ENCODE measurements at places on chromosomes 11 and 22.
A peak's percentile ranks its signal among the peaks of the same experiment; 100 is the strongest.

- DNase-seq, result peak; percentile 45
Observed at GRCh38 chr11:70243912-70244652, 26.4 kb upstream of the PPFIA1 start.

DNA sequence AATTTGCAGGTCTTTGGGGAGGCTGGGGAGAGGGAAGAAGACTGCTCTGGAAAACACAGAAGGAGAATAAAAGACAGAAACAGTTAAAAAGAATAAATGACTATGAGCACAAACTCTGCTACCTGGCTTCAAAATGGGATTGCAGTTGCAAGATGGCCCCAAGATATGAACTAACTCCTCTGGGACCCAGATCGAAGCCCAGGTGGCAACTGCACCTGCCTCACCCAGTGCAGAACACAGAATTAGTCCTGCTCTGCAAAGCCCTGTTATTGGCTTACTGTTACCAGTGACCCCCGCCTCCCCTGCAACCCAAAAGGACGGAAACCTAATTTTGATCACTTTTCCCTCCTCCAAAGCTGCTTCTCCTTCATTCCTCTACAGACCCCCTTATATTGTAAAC lies 35.9 kb upstream of the POU2AF1 start:
- no peak for DNase-seq

GRCh38 chr22:25475257-25476022 lies 89.0 kb upstream of the GRK3 start:
- peak; percentile 66 for DNase-seq

DNA sequence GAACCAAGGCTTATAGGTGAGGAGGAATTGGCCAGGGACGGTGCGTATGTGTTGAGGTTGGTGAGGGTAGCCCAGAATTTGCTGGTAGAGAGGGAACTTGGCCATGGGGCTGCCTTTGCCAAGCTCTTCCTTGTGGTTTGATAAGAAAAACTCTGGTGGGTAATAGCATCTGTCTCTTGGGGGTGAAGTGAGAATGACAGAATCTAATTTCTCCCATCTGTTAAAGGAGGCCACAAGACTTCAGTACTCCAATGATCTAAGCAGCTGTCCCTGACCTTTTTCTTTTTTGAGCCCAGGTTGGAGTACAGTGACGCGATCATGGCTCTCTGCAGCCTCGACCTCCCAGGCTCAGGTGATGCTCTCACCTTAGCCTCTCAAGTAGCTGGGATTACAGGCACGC lies 36.0 kb upstream of the PICK1 start:
- no peak for DNase-seq

DNA sequence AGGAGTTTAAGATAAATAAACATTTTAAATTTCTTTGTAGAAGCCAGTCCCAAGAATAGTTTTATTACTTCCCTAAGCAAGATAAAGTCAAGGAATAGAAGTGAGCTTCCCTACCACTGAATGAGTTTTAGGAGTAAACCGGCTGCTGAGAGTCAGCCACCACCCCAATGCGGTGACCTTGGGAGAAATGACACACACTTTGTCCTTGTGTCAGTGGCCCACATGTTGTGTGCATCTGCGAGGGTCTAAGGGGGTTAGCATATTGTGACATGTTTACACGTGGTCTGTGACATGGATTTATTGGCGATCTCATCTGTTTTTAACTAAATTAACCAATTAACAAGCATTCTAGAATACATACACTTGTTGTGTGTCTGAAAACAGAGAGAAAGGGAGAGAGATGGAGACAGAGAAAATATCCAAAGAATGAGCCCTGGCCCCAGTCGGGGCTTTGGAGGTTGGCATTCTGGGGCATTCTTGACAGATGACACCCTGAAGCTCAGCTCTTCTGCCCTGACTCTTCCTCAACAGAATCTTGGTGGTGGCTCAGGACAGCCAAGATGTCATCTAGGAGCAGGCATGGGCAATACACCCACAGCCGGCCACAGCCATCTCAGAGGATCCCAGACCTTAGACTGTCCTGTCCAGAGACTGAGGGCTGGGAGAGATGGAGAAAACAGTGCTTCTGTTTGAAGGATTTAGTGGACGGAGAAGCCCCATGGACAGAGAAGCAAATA lies 29.7 kb upstream of the TMPRSS4 start:
- DNase-seq, result no peak

- DNase-seq, result no peak
Observed at GRCh38 chr11:1503708-1504104, 17.1 kb upstream of the MOB2 start.

GRCh38 chr11:6390718-6391469 lies 620 bp downstream of the SMPD1 start:
- no peak for DNase-seq

- no peak for DNase-seq
Observed at GRCh38 chr22:49406879-49407587, 420.6 kb downstream of the BRD1 start.

- DNase-seq, result no peak
Observed at GRCh38 chr11:130512662-130513061, 64.2 kb downstream of the ADAMTS15 start.

GRCh38 chr11:59186130-59186594 lies 14.2 kb downstream of the DTX4 start:
- DNase-seq, result no peak

- no peak for DNase-seq
Observed at GRCh38 chr11:85310479-85310878, 316.7 kb downstream of the DLG2 start.

DNA sequence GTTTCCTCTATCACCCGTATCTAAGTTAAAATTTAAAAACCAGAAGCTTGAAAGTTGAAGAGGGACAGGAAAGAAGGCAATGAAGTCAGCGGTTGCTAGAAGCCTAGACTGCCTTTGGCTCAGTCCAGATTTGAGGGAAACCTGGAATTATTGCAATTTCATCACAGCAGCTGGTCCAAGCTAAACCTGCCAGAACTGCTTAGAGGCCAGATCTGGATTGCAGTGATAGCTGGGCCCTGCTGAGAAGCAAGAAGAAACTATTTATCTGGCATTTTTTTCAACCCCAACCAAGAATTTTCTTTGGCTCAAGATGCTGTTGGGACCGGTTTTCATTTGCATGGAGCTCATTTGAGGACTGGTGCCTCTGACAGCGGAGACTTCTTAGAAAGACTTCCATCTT lies 121.5 kb upstream of the TEAD1 start:
- peak; percentile 96 for DNase-seq

GRCh38 chr11:67401495-67402191 lies at the start of gene PPP1CA:
PPP1CA (minus strand) TSS chr11:67401858; CDS start chr11:67401782, 76 bp downstream.
- DNase-seq, result peak; percentile 52

DNA sequence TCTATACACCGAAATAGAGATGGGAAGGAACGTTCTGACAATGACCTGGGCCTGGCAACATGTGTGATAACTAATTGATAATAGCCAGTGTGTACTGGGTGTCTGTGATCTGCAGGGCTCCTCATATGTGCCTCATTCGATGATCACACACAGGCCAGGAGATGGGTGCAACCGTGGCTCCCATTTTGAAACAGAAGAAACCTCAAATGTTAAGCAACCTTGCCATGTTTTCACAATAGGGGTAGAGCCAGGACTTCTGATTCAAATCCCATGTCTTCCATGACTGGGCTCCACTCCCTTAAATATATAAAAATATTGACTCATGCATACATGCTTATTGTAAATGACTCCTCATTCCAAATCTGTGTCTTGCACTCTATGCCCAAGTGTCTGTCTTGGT lies 11.1 kb downstream of the APOL3 start:
- no peak for DNase-seq

DNA sequence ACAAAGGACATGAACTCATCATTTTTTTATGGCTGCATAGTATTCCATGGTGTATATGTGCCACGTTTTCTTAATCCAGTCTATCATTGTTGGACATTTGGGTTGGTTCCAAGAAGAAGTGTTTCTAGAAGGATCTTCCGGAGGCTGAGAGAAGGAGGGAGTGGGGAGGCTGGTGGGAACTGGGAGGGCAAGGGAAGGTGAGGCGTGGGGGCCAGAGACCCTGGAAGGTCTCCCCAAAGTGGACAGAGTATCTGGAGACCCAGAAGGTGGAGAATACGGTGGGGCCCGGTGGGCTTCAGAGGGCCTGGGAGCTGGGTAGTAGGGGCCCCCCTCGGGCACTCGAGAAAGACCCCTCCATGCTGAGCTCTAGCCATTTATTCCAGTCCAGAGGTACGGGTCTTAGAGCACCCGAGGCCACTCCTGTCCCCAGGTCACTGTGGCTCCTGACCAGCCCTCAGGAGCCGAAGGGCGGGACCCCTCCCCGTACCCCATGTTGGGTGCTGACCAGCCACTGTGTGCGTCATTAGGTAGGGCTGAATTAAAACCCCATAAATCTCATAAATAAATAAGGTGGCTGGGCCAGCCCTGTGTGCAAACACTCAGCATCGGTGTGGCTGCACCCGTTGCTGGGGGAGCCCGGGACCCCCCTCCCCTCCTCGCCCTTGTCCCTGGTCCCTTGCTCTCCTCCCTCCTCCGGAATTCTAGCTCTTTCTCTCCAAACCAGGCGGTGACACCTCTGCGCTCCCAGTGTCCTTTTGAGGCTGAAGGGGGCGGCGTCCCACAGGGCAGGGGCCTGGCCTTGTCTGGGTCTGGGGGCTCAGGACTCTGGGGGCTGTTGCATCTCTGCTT lies 38.8 kb upstream of the MUC5AC start:
- DNase-seq, result no peak

All from astrocyte (in vitro differentiated cells and primary cell).